Activated B cell treated with CpG ODN at 0.5 μM for 24 hours (primary cell): ENCODE measurements at places on chromosomes 7 and 10.

- no peak for DNase-seq
These were observed 30.6 kb upstream of the DLD start for GRCh38 chr7:107860279-107860961.

GRCh38 chr10:67606572-67606971 is 89.4 kb downstream of the CTNNA3 start:
- no peak for DNase-seq

- DNase-seq, result no peak
These were observed 29.3 kb downstream of the TNS3 start for GRCh38 chr7:47552621-47553020.

DNA sequence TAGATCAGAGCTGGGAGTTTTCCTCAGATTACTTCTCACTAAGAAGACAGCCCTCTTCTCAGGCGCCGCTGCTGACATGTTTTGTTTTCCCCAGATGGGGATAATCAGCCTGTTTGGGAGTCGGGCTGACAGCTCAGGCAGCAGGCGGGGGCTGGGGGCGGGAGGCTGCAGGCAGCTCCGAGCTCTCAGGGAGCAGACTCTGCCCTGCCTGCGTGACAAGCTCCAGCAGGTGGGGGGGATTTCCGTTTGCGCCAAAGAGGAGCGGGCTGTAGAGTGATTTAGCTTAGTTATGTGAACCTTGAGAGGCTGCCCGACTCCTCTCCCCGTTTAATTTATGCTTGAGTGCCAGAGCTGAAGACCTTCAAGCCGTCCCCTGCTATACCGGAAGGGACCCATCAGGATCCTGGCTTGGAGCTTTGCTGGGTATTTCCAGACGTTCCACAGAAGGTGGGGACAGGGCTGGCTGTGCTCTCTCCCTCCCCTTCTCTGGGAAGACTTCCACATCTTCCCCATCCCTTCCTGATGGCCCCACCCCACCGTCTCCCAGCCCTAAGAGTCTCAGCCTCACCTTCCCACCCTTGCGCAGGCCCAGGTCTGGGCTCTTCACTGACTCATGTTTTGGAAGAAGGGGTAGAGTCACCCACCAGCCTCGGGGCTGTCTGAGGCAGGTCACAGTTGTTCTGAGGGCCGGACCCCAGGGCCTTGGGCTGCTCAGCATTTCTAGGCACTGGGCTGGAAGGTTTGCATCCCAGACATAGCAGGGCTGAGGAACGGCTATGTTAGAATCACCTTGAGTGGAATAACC is 24.7 kb upstream of the ADCYAP1R1 start:
- DNase-seq, result no peak

- DNase-seq, result no peak
These were observed 76.9 kb downstream of the MAPK8 start for GRCh38 chr10:48383393-48383792.

- DNase-seq, result no peak
These were observed 112.4 kb downstream of the MICALL2 start for GRCh38 chr7:1346851-1347250.

GRCh38 chr7:26291251-26291650 is 411 bp upstream of the SNX10 start:
- no peak for DNase-seq

DNA sequence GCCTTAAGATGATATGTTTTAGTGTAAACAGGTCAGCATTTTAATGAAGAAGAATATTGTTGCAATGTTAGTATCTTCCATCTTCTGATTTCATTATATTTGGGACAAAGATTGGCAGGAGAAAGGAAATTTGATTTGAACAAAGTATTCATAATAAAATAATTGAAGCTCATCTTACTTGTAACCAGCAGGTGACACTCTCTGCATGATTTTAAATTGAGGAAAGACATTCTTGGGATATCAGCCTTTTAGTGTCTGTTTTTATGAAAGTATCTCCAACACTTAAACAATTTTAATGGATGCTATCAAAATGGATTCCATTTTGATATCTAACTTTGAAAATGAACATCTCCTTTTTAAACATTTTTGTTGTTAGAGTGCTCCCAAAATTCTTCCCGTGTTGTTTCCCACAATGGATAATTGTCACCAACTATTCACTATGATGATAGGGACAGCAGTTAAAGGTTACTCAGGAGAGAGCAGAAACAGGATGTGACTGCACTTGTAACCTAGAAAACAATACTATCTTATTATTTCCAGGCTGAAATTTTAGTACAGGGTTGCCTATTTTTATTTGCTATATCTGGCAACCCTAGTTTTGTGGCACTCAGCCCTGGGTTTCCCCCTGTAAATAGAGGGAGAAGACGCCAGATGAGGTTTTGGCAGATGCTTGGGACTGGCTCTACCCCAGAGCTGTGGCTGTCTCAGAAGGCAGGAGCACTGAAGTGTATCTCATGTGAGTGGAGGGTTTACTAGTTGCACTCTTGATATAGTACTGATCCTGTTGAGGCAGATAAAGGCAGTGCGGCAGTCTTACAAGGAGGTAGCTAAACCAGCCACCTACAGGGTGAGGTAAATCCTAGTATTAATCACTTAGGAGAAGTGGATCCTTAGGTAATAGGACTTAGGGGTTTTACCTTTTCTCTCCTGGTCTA is 31.0 kb upstream of the ABCB4 start:
- DNase-seq, result no peak

GRCh38 chr7:35035511-35035961 is 1.7 kb downstream of the DPY19L1 start:
- DNase-seq, result no peak

- DNase-seq, result no peak
These were observed 10.2 kb downstream of the EN2 start for GRCh38 chr7:155467846-155468784.

- DNase-seq, result no peak
These were observed 223.9 kb upstream of the POM121L12 start for GRCh38 chr7:52811537-52811936.

DNA sequence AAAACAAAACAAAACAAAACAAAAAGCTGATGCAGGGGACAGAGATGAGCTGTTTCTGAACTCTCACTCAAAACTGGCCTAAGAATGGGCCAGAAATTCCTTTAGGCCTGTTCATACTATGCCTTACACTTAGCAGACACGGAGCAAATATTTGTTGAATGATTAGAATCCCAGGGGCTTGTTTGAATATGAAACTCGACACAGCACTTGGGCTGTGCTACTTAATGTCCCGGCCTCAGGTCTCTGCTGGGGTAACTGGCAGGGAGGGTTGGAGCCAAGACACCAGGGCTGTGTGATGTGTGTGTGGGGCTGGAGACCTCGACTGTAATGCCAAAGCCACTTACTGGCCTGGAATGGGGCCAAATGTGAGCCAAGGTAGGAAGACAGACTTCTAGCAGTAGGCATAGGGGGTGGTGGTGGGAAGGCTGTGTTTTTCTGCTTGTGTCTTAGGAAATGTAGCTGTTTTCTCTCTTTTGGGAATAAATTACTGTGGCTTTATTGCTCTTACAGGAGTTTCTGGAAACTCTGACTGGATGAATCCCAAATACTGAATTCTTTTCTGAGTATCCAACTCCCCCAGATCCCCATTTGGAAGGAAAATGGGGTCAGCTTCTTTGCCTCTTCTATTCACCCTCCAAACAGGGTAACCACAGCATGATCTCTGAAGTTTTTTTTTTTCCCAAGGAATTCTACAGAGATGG is 66.7 kb downstream of the EMX2 start:
- DNase-seq, result no peak

- no peak for DNase-seq
These were observed 26.8 kb upstream of the HDAC9 start for GRCh38 chr7:18468795-18469194.

GRCh38 chr10:4345877-4346646 is 479.9 kb upstream of the AKR1E2 start:
- no peak for DNase-seq

DNA sequence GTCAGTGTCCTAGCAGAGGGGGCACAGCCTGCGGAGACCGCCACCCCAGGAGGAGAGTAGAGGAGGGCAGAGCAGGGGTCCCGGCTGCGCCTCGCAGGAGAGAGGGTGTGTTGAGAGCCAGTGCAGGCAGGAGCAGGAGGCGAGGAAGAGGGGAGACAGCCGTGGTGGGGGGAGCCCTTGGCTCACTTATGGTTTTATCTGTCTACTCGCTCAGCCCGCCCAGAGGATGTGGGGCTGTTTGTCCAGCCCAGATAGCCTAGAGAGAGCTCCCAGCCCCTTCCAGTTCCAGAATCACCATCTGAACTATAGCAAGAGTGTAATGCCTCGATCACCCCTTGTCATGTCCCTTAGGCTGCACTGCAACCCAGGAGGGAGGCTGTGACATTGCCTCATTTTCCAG is 26.6 kb downstream of the SLC29A3 start:
- DNase-seq, result no peak

- DNase-seq, result no peak
These were observed 238.1 kb upstream of the ZWINT start for GRCh38 chr10:56599201-56599600.

GRCh38 chr7:84302949-84303348 is 108.4 kb upstream of the SEMA3A start:
- no peak for DNase-seq

DNA sequence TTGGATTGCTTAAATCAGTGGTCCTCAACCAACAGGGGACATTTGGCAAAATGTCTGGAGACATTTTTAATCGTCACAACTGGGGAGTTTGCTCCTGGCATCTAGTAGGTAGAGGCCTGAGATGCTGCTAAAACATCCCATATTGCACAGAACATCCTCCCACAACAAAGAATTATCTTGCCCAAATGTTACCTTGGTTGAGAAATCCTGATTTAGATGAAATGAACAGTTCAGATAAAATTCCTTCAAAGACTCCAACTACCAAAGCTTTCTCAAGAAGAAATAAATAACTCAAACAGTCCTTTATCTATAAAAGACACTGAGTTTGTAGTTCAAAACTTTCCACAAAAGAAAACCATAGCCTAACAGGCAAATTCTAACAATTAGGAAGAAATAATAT is 160.9 kb downstream of the SNX13 start:
- no peak for DNase-seq

- DNase-seq, result no peak
These were observed 43.1 kb upstream of the GATAD1 start for GRCh38 chr7:92404170-92404614.

- no peak for DNase-seq
These were observed 25.4 kb upstream of the GATAD1 start for GRCh38 chr7:92421676-92422435.
